ENCODE measurements at places on chromosomes 5 and 9.

DNA sequence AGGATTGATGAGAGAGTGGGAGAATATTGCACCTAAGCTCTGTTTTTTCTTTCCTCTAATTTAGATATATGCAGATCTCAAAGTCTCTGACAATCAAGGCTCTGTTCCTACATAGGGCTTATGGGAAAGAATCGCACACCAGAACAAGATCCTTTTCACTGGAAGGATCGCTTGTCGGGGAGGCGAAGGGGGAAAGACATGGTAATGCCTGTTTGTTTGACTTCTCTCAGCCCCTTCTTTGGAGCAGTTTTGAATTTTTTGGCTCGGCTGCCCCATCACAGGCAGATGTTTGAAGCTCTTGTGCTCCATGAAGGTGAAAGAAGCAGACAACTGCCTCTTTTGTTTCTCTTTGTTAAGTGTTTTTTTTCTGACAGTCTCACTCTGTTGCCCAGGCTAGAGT lies 599.9 kb upstream of the ZNF608 start:
- no peak for DNase-seq

GRCh38 chr5:81425569-81425968 lies 31.6 kb upstream of the ACOT12 start:
- no peak for DNase-seq

DNA sequence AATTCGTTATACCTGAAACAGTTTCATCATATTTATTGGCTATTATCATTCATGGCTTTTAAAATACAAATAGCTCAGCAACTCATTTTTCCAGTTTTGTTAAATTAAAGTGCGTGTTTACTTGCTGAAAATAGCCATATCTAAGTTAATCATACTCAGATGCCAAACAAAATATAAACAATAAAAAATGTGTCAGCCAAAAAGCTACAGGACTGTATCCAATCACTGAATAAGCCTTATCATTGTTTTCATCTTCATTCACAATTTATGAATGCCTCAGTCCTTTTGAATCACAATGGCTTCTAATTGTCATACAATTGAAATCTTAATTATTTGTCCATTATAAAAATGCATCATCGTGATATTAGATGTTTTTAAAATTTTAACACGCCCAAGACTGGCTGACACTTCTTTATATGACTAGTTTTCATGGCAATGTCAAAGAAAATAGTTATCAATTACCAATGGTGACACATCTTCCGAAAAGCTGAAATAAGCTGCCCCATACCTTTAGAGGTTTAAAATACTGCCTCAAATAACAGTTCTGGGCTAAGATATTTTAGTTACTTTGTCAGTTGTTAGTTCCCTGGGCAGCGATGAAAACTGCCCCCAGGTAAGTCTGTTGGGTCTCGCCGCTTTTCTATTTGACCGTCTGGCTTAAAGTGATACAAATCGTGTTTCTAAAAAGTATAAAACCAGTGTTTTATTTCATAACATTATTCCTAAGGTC lies 1.8 kb downstream of the NFIB start:
- DNase-seq: no peak

DNA sequence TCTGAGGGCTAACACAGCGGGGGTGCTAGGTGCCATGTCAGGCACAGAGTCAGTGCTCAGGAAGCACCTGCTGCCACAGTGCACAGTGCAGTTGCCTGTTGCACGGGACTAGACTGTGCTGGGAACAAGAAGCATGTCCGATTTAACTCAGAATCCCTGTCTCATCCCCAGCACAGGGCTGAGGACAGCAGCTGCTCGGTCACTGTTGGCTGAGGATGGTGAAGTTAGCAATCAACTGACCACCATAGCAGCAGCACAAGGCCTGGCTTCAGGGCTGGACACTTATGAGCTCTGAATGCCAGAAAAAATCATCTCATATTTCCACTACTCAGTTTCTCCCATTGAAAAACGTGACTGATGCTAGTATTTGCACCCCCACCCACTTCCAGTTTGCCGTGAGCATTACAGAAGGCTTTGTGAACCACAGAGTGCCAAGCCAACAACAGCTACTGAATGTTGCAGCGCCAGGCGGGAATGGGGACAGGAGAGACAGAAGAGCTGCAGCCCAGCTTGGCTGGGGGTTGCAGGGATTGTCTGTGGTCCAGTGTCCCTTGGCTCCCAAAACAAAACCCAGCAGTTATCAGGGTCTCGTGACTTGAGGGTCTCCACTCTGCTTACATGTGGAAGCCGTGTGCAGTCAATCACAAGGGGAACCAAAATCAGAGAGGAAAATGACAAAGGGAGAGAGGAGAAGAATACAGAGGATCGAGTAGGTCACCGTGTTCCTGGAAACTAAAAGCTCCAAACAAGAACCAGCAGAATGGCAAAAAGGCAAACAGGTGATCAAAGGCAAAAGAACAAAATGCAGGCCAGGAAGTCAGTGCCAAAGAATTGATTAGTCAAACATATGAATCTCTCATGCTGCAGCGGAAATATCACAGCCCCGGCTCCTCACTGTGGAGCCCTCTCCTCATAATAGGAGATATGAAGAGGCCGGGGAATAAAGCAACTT lies 155.6 kb downstream of the CRB2 start:
- no peak for DNase-seq

GRCh38 chr5:174056064-174056847 lies 10.8 kb downstream of the NSG2 start:
- DNase-seq: no peak

- DNase-seq: no peak
Observed at GRCh38 chr5:73312872-73313510, 135.6 kb downstream of the FOXD1 start.

- DNase-seq: no peak
Observed at GRCh38 chr5:93909356-93909755, 168.0 kb upstream of the POU5F2 start.

DNA sequence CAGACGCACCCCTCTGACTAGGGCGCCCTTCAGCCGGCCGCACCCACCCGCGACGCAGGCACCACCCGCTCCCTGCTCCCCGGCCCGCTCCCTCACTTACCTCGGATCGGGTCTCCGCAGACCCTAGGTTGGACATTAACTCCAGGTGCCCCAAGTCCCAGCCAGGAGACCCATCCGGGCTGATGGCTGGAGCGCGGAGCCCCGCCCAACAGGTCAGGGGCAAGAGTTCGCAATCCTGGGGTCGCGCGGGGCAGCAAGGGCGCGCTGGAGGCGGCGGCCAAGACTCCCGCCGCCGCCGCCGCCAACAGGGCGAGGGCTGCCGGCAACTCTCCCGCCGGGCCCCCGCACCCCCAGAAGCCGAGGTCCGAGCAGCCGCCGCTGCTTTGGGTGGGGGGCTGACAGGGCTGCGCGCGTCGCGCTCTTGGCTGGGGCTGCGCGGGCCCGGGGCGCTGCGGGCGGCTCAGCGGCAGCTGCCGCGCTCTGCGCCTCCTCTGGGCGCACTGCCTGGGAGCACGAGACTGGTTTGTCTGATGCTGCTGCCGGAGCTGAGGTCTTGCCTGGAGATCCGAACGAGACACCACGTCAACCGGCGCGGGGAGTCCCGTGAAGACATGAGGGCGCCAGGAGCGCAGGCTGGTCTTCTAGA lies at the start of gene GDNF:
GDNF (minus strand) TSS at position 635 of the 646 bp plus-strand sequence. CDS start 5,245 bp downstream, outside the sequence.
- peak; percentile 96 for DNase-seq

DNA sequence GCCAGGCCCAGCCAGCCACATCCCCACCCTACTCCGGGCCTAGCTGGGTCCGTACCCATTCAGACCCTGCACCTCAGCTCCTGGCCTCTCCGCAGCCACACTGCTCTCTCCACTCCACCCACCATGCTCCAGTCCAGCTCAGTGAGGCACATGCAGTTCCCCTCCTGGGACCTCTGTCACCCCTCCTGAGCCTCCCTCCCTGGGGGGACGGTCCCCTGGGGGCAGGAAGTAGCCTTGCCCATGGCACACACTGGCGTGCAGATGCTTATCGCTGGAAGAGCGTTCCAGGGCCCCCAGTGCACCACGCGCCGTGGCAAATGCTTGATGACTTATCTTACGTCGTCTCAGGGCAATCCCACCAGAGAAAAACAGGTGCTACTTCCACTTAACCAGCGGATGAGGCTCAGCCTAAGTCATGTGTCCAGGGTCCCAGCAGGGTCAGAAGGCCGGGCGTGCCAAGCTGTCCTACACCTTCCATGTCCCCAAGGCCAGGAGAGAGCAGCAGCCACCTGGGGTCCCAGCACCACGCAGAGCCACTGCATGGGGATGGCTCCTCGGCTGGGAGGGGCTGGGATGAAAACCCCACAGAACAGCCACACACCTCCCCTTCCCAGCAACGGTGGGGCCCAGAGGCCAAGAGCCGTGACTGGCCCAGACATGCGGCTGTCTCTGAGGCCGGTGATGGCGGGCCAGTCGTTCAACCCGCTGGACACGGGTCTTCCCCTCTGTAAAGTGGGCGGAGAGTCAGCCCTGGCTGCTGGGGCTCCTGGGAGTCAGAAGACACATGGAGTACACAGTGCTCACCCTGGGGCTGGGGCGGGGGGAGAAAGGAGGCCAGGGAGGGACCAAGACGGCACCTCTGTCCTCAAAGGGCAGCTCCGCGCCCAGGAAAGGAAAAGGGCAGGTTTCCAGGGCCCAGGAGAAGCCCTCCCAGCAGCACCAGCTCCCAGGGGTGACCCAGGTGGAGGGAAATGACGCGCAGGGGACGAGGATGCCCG lies 2.6 kb upstream of the CCDC187 start:
- no peak for DNase-seq

DNA sequence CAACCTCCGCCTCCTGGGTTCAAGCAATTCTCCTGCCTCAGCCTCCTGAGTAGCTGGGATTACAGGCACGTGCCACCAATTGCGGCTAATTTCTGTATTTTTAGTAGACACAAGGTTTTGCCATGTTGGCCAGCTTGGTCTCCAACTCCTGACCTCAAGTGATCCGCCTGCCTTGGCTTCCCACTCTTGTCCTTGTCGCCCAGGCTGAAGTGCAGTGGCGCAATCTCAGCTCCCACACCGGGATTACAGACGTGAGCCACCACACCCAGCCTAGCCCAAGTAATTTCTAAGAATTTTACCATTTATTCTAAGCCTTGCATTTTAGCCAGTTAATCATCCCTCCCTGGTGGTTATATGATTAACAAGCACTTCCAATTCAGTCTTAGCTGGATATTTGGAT lies 11.0 kb downstream of the NAIP start:
- DNase-seq: no peak

DNA sequence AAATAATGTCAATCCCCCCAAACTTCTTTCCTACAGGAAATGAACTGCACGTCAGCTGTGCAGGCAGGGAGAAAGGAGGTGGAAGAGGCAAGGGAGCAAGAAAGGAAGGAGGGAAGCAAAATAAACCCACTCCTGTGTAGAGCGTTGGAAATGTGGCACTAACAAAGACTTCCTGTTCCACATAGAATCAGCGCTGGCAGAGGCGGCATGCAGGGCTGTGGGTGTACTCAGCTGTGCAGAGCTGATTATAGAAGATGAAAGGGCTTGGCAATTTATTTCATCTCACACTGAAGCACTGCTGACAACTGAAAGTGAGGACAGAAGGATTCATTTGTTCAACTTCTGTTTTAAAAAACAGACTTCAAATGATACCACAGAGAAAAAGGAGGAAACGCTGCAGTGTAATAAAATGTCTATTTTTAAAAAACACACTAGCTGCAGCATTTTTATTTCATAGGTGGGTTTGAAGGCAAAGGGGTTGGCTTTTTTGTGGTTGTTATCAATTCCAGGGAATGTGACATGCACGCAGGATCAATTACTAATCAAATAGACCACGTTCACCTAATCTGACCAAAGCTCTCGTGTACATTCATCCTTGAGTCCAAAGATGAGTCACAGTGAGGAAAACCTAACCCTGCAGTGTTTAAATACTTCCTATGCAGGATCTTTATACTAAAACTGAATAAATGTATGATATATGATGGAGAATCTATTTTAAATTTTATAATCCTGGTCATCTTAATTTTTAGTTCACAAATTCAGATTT lies 583.5 kb downstream of the ZNF608 start:
- DNase-seq: no peak

GRCh38 chr9:36855448-36856315 lies 178.4 kb downstream of the PAX5 start:
- DNase-seq: peak; percentile 88

DNA sequence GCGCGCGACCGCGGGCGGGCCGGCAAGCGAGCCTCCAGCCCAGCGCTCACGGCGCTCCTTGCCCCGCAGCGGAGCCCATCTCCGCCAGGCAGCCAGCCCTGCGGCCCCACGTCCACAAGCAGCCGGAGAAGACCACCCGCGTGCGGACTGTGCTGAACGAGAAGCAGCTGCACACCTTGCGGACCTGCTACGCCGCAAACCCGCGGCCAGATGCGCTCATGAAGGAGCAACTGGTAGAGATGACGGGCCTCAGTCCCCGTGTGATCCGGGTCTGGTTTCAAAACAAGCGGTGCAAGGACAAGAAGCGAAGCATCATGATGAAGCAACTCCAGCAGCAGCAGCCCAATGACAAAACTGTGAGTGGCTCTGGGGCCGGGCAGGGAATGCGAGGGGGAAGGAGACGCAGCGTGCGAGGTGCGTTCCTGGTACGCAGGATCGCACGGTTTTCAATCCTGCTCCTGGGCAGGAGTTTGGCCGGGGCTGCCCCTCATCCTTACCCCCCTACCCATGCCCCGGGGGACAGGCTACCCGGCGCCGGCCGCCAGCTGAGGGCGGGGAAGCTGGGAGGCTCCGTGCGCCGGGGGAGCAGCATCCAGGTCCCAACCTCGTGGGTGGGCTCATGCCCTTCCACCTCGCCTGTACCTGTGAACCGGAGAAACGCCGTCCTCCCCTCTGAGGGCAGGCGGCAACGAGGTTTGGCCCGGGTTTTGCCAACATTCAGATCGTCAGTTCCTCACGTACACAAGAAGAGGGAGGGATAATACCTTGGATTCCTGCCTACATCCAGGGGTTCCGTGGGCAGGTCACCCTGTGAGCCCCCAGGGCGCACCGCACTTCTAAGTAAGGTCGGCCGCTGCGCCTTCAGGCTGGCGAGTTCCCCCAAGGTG lies 6.6 kb downstream of the ISL1 start:
- peak; percentile 40 for DNase-seq

DNA sequence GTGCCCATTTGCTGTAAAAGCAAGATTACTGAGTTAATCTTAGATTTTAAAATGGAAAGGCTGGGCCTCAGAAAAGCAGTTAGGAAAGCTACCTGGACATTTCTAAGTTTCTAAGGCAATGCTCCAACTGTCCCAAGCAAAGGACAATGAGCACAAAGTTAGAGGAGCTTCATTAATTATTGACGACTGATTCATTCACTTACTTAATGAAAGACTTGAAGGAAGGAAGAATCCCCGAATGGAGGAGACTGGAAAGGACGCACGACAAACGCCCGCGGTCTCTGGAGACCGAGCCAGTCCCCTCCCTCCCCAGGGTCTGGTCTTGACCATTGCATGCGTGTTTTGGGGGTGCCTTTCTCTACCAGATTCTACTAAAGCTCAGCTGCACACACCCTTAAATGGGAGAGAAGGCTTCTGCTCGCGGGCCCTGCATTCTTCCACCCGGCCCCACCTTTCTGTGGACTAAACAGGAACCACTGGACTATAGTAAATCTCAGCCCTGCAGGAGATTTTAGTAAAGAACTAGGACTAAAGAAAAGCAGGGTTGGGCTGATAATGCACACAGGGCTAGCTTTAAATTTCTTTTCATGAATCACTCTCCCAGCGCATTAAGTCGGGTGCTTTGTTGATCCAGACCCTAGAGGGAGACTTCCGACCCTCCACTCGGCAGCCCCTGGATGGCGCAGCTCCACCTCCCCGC lies 44.8 kb downstream of the CTSL start:
- DNase-seq: no peak
